ENCODE measurements at places on chromosomes 2 and 18. TPM values are rescaled to one million over a fixed set of nuclear protein-coding genes. Genes with fewer than 3 reads are reported as not detected.

GRCh38 chr2:43495727-43496126 is 100.1 kb downstream of the THADA start:
- no peak overlapping the region for H3K4me3 ChIP-seq
- H3K36me3 ChIP-seq: no peaks in the 10 kb centered on the region
- H3K27me3 ChIP-seq: no peaks in the 10 kb centered on the region
- no peak overlapping the region for H3K27ac ChIP-seq
- no peak for DNase-seq

The FSIP2 gene
- 0.05 TPM for total RNA-seq

GRCh38 chr2:13121096-13121495 is 404.4 kb downstream of the TRIB2 start:
- DNase-seq: no peak
- H3K36me3 ChIP-seq: no peaks in the 10 kb centered on the region
- H3K4me3 ChIP-seq: no peak overlapping the region
- no peaks in the 10 kb centered on the region for H3K27me3 ChIP-seq
- no peaks in the 10 kb centered on the region for H3K4me1 ChIP-seq

The ARL4C gene
- 2.8 TPM for total RNA-seq

The DPYSL5 gene
- total RNA-seq: not detected

- no peak for DNase-seq
- H3K27ac ChIP-seq: no peak overlapping the region
These were observed 91.5 kb downstream of the FHOD3 start for GRCh38 chr18:36389027-36389426.

The FLACC1 gene
- total RNA-seq: 1.2 TPM

DNA sequence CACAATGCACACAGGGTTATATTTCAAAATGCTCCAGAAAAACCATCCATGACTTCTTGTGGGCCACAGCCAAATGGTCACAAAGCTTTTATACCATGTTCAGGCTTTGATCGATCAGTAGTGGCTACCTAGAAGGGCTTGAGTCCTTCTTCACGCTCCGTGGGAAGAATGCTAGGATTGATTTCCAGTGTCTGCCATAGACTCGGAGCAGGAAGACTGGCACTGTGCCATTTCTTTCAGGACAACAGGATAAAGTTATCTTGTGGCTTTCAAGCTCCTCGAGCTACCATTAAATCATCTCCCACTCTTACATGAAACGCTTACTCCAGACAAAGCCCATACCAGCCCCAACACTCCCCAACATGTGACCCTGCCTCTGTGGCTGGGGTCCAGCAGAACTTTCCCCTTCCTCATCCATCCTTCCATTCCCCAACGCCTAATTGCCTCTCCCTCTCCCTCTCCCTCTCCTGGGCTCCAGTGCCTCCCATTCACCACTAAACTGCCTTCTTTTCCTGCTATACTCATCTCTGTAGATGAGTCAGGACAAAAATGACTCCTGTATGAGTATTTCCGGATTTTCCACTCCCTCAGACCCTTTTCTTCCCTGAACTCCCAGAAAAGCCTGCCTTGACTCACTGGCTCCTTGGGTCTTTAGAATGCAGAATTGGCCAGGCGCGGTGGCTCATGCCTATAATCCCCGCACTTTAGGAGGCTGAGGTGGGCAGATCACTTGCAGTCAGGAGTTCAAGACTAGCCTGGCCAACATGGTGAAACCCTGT is 40.9 kb downstream of the ADD2 start:
- H3K4me3 ChIP-seq: no peak overlapping the region
- DNase-seq: no peak
- no peaks in the 10 kb centered on the region for H3K27me3 ChIP-seq

Measured in liver (tissue), 10 donors.